Transverse colon (tissue), 4 donors: ENCODE measurements at places on chromosomes 1 and 21. TPM values are rescaled to one million over a fixed set of nuclear protein-coding genes. Genes with fewer than 3 reads are reported as not detected.

MSH4 gene
- total RNA-seq, result 0.48 TPM

TSTD1 gene
- total RNA-seq, result 200 TPM

OR6N1 gene
- not detected for total RNA-seq

ANKRD34A gene
- not detected for total RNA-seq

HCRTR1 gene
- not detected for total RNA-seq

LY9 gene
- 0.40 TPM for total RNA-seq

DAB1 gene
- total RNA-seq, result not detected

SELP gene
- 4.9 TPM for total RNA-seq

GNG12 gene
- total RNA-seq, result 91.3 TPM

NR0B2 gene
- not detected for total RNA-seq

FAM110D gene
- total RNA-seq, result 4.2 TPM

ANGPTL3 gene
- not detected for total RNA-seq

KRTAP19-1 gene
- total RNA-seq, result not detected

IGSF5 gene
- total RNA-seq, result not detected

AGO3 gene
- total RNA-seq, result 13.8 TPM

OPRD1 gene
- not detected for total RNA-seq

CTNNBIP1 gene
- 24.4 TPM for total RNA-seq

POLR3C gene
- total RNA-seq, result 13.1 TPM

TDRD5 gene
- total RNA-seq, result 0.64 TPM

CFHR3 gene
- total RNA-seq, result 0.55 TPM

GPR89B gene
- total RNA-seq, result 6.4 TPM

VASH2 gene
- not detected for total RNA-seq

KCNK2 gene
- not detected for total RNA-seq

SERPINC1 gene
- not detected for total RNA-seq

CCDC28B gene
- total RNA-seq, result 4.0 TPM

CXADR gene
- total RNA-seq, result 4.6 TPM

SLC45A3 gene
- total RNA-seq, result 12.2 TPM

KCNT2 gene
- total RNA-seq, result 0.80 TPM

SFN gene
- 50.2 TPM for total RNA-seq

OR2L8 gene
- not detected for total RNA-seq

ZZZ3 gene
- total RNA-seq, result 80.4 TPM

SELENBP1 gene
- total RNA-seq, result 3,856 TPM

PDZK1 gene
- 1.9 TPM for total RNA-seq

FCRL6 gene
- total RNA-seq, result 0.55 TPM

MTARC2 gene
- 199 TPM for total RNA-seq

FCRL2 gene
- 10.8 TPM for total RNA-seq

HIVEP3 gene
- 3.7 TPM for total RNA-seq

CADM3 gene
- 5.1 TPM for total RNA-seq

YTHDF2 gene
- 56.1 TPM for total RNA-seq

CLCA4 gene
- total RNA-seq, result 1,312 TPM
